ENCODE measurements at places on chromosomes 16 and 17.

DNA sequence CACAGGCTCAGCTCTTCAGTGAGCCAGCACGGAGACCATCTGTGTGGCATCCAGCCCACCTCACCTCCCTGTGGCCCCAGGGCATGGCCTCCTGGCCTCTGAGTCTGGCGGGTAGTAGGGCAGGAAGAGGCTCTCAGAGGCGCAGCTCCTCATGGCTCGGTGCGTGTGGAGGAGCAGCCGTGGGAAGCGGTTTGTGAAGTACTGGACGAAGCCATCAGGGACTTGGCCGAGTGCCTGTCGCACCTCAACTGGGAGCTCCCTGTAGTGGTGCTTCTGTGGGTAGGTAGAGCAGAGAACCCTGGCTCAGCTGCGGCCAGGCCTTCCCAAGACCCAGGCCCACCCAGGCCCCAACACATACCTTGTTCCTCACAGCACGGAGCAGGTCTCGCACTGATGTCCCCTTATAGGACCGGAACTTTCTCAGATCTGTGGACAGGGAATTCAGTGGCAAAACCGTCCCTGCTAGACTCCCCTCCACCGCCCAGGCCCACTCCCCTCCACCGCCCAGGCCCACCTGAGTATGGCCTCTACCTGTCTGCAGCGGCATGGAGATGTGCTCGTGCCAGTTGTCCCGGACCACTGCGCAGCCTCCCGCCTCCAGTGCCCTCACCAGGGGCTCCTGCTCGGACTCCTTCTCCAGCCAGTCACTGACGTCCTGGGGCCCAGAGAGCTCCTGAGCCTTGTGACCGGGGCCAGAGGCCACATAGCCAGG is 12.2 kb downstream of the PLK1 start:
- no peak for DNase-seq

DNA sequence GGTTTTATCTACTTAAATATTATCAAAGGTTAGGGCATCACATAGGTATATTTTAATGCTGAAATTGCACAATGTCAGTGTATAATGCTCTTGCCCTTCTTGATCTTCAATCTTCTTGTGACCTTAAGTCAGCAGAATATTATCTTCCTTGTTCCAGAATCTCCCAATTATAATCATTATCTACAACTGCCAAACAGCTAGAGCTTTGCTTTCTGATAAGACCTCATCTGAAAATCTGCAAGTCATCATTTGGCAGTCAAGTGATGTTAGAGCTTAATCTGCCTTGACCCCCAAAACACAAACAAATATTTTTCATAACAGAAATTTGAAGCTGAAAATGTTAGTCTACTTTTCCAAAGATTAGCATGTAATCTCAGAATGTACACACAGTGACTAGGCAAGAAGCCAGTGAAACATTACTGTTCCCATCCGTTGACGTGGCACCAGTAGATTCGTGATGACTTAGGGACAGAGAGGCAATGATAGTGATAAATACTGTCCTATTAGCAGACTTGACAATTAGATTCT is 19.8 kb downstream of the REXO5 start:
- DNase-seq, result no peak

- no peak for DNase-seq
These were observed 30.1 kb downstream of the HOXB1 start for GRCh38 chr17:48500435-48501426.

DNA sequence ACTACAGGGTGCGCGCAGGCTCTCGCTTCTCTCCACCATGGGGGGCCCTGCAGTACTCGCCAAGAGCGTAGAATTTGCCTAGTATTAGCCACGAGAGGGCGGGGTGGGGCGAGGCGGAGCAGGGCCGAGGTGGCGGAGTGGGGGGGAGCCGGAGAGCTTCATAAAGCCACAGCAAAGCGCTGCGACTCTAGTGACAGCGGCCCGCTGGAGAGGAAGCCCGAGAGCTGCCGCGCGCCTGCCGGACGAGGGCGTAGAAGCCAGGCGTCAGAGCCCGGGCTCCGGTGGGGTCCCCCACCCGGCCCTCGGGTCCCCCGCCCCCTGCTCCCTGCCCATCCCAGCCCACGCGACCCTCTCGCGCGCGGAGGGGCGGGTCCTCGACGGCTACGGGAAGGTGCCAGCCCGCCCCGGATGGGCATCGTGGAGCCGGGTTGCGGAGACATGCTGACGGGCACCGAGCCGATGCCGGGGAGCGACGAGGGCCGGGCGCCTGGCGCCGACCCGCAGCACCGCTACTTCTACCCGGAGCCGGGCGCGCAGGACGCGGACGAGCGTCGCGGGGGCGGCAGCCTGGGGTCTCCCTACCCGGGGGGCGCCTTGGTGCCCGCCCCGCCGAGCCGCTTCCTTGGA is at the start of gene TBX21:
Gene TBX21, plus strand, starts transcription at position 190 of the 627 bp plus-strand sequence. Its CDS starts 219 bp downstream, at position 409.
- DNase-seq, result peak; percentile 48

DNA sequence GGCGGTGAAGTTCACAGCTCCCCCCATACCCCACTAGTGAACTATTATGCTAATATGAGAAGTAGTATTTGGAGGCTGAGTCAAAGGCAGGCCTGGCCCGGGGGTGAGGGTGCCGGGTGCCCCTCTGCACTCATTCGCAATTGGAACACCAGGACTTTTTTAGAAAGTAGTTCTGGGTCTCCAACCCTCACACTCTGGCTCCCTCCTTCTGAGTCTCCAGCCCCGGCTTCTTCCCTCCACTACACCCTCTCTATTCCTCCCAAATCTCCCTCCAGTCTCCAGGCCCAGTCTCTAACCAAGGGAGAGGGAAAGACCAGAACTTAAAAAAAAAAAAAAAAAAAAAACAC is 11.3 kb upstream of the HOXB2 start:
- DNase-seq, result no peak

- DNase-seq, result no peak
These were observed 180.2 kb downstream of the RPTOR start for GRCh38 chr17:80724775-80725266.
